NCI-H2171 treated with DMSO at 0.1 percent for 48 hours (cell line): ENCODE measurements at places on chromosomes 6 and 20.
A peak's percentile ranks its signal among the peaks of the same experiment; 100 is the strongest.

GRCh38 chr6:161400671-161401070 lies 126.8 kb upstream of the AGPAT4 start:
- DNase-seq, result no peak

- peak; percentile 11 for DNase-seq
Observed at GRCh38 chr20:3209946-3210317, 634 bp downstream of the ITPA start.

GRCh38 chr6:116408491-116408890 lies 37.7 kb downstream of the DSE start:
- no peak for DNase-seq

DNA sequence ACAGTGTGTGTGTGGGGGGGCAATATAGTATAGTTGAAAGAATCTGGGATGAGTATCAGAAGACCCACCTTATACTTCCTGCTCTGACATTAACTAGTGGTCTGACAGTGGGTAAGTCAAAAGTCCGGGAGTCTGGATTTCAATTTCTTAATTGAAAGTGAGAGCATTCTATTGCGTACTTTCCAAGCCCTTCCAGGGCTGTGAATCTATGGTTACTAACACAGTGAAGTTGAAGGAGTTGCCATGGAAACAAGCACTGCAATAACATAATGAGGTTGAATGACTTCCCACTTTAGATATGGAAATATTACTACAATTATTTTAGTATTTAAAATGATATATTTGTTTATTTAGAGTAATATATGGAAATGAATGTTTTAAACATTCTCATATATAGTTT lies 80.2 kb downstream of the MLIP start:
- DNase-seq, result no peak

- DNase-seq, result no peak
Observed at GRCh38 chr6:89640804-89641203, 2.3 kb upstream of the LYRM2 start.

DNA sequence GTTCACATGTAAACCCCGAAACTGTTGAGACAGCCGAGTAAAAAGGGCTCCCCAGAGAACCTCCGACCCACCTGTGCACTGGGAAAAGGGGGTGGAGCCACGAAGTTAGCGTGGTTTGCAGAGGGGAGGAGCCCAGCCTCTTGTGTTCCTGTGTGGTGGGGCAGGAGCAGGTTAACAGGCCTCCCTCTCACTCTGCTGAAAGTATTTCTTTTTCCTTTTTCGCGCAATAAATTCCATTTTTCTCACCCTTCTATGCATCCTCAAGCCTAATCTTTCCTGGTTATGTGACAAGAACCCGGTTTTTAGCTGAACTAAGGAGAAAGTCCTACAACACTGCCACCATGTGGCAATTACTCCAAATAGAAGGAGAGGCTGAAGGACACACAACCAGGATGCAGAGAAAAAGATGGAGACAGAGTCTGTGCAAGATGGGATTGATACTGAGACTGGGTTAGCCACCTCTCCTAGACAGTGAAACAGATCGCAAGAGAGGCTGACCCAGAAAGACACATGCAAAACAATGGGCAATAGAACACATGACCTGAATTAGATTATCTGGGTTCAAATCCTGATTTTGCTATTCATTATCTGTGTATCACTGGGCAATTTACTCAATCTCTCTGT lies 168.7 kb upstream of the PRSS16 start:
- DNase-seq, result peak; percentile 66

DNA sequence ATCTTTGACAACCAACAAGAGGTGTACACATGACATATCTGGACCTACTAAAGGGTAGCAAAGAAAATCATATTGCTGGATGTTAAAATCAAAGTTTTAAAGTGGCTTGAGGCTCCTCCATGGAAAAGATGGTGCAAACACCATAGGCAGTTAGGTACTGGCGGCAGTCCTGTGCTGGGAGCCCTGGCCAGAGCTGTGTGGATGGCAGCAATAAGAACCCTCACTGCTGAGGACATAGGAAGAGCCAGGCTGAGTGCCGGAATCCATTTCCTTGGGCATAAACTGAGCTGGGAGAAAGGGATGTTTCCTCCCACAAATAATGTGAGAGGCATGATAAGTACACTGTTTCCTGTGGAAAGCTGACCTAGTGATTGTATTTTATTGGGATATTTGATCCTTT lies 89.9 kb downstream of the ARID1B start:
- no peak for DNase-seq

- DNase-seq, result no peak
Observed at GRCh38 chr6:145480024-145480423, 255.3 kb downstream of the EPM2A start.

- no peak for DNase-seq
Observed at GRCh38 chr6:116102873-116103272, 2.2 kb downstream of the NT5DC1 start.

DNA sequence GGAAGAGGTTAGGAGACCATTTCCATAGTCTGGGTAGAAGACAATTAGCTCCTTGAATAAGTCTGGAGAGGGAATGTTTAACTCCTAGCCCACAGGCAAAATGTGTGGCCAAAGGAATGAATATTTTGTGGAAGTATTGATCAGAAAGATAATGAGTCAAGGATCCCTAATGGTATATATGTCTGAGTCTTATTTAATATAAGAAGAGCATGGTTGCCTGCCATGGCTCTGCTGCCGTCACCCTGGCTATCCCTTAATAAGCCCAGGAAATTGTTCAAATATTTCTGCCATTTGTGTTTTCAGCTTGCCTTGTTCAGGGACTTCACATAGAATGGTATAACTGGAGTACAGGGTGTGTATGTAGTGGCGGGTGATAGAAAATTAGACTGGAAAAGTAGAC lies 18.1 kb upstream of the CALHM6 start:
- no peak for DNase-seq

- DNase-seq, result no peak
Observed at GRCh38 chr20:58633161-58634053, 17.7 kb upstream of the STX16 start.

DNA sequence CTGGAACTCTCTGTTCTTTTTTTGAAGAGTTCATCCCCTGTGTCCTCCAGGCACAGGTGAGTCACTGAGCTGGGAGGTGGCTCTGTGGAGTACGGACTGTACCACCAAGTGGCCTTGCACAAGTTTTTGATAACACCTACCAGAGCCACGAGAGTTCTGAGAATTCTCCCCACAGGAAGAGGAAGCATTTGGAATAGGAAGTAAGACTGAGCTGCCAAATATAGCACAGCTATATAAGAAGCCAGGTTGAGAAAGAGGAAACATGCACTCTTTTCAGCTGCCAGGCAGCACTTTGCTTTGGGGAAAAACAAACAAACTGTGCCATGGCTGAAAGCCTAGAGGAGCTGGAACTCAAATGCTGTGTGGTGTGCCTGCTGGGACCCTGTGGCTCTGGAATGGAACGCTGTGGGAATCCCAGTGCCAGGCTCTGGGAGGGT lies 70.8 kb upstream of the RIPOR2 start:
- DNase-seq, result no peak

GRCh38 chr20:16801919-16802651 lies 53.9 kb downstream of the OTOR start:
- DNase-seq, result peak; percentile 76

- no peak for DNase-seq
Observed at GRCh38 chr6:34526241-34526972, 29.7 kb downstream of the SPDEF start.
